Stimulated activated CD4-positive, alpha-beta T cell treated with anti-CD3 and anti-CD28 coated beads, Interleukin-4, amount 100 ng/mL, for 48 hours (primary cell): ENCODE measurements at places on chromosomes 16 and 17.
A peak's percentile ranks its signal among the peaks of the same experiment; 100 is the strongest.

DNA sequence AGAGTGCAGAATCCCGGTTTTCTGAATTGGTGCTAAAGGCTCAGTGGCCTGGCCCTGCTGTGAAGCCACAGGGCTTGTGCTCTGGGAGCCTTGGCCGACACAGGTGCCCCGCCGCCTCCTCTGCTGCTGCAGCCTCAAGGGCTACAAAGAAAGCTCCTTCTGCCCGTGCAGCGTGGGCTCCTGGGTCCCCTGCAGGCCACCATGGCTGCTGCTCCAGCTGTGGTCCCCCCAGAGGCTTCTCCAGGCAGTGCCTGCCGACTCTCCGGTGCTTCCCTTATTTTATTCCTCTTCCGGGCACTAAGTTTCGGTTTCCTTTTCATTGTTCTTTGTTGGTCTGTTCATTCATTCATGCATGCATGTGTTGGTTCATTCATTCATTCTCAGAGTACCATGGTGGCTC is 53.1 kb downstream of the CMIP start:
- no peak for DNase-seq

DNA sequence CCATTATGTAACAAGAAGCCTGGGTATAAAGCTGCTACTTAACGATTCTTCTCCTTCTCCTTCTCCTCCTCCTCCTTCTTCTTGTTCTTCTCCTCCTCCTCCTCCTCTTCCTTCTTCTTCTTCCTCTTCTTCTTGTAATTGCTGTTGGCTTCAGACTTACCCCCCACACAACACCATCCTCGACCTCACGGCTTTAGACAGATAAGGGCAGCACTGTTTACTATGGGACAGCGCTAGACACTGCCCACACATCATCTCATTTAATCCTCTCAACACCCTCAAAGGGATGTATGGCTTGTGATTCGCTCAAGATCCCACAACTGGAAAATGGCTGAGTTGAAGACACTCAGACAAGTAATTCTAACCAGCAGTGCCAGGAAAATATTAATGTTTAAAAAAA is 60.6 kb upstream of the NOG start:
- DNase-seq, result no peak

- DNase-seq, result no peak
These were observed 34.7 kb upstream of the VPS4A start for GRCh38 chr16:69276148-69277115.

- DNase-seq, result no peak
These were observed 91.8 kb downstream of the KCNJ12 start for GRCh38 chr17:21467739-21468490.

DNA sequence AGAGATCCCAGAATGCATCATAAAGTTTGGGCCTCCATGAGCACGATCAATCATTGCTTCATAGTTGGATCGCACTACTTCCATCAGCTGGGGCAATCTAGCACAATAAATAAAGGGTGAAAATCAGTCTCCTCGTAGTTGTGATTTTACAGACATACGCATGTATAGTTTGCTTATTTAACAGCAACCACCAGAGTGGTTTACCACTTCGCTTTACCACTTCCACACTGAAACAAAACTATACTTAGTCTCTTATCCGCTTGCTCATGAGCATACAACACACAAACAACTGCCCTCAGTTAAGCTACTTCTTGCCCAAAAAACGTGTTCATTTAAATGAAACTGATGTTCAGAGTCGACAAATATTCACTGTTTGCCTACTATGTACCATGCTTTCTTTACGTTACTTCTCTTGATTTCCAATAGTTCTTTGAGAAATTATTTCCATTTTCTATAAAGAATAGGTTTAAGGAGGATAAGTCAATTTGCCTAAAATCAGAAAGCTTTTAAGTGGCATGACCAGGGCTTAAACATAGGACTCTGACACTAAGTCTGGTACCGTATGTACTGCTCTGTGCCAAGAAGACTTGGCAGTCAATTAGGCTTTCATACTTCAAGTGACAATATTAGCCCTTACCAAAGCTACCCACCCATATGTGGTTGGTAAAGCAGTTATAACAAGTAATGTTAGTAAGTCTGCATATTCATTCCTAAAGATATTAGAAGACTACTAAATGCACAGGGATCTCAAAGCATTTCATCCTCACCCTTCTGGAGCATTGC is 22.0 kb downstream of the SETD6 start:
- no peak for DNase-seq

- DNase-seq, result no peak
These were observed 45.2 kb upstream of the SLC5A11 start for GRCh38 chr16:24800586-24800985.

- no peak for DNase-seq
These were observed 7.5 kb upstream of the SNTB2 start for GRCh38 chr16:69179328-69180010.

DNA sequence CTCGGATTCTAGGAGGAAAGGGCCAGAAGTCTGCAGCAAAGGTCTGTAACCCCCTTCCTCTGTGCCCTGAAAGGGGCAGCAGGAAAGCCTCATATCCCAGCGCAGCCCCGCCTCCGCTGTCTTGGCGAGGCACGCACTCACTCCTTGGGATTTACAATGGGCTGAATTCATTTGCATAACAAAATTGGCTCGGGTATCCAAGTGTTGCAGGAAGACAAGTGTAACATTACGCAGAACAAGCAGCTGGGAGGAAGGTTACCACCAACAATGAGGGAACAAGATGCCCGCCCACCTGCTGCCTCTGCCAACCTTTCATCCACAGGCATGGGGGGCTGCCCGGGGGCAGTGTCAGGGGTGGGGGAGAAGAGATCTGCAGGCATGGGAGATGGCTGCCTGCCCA is 130.4 kb downstream of the MRM1 start:
- no peak for DNase-seq

GRCh38 chr17:7237761-7238419 is 1.4 kb downstream of the PHF23 start:
- DNase-seq, result peak; percentile 84

DNA sequence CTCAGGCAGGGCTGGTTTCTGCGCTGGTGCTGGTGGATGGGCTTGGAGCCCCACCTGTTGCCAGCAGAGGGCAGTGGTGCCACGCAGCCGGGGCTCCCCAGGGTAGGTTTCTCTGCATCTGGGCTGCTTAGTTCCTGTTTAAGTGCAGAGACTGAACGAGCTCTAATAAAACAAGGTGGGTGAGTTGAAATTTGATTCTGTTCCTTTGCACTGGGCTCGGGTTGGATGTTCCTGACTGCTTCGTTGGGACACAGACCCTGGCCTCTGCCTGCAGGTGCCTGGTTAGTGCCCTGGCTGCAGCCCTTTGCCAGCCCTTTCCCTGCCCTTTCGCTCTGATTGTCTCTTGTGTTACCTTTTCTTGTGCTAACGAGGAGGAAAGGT is 30.0 kb downstream of the TBCD start:
- peak; percentile 69 for DNase-seq

DNA sequence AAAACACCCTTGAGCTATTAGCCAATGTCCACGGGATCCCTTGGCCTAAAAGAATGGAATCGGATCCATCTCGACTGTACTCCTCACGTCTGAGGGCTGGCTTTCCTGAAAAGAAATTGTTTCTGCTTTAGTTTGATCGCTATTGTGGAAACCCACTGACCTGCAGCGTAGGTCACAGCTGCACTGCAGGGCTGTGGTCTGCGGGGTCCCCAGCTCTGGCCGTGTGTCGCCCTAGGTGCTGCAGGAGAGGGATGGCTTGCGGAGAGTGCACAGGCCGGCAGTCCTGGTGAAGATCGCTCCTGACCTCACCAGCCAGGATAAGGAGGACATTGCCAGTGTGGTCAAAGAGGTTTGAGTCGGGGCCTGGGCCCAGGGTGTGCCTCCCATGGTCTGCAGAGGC is 13.6 kb downstream of the DHODH start:
- DNase-seq, result no peak
